ENCODE measurements at places on chromosomes 7 and 10. TPM values are rescaled to one million over a fixed set of nuclear protein-coding genes. Genes with fewer than 3 reads are reported as not detected.
A peak's percentile ranks its signal among the peaks of the same experiment; 100 is the strongest.

DNA sequence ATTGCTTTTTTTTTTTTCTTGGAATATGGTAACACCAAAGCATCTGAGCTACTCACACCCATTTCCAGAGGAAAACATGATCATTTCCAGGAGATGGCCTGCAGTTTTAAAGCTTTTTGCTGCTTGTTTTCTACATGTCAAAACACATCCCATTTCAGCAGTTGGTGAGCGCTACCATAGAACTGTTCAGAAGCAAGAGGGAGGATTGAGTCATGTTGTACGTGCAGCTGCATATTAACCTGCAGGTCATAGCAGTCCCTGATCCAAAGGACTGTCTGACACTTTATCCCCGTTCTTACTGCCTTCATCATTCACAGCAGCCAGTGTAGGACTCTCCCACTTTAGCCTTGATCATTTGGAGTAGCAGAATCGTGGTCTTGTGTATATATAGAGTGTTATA lies 124.6 kb downstream of the AUTS2 start:
- DNase-seq: peak; percentile 35

GRCh38 chr10:117537904-117538524 lies 4.5 kb upstream of the EMX2 start:
- no peak for DNase-seq

GRCh38 chr10:70592746-70593512 lies 9.6 kb downstream of the PRF1 start:
- no peak for DNase-seq

GRCh38 chr10:92727141-92727540 lies 37.4 kb downstream of the HHEX start:
- no peak for DNase-seq

- peak; percentile 20 for DNase-seq
These were observed 185.0 kb downstream of the PDE1C start for GRCh38 chr7:31885171-31885570.

GRCh38 chr7:11557627-11558026 lies 274.4 kb downstream of the THSD7A start:
- DNase-seq: no peak

Gene SYT15
- polyA plus RNA-seq: 4.7 TPM

Gene DDC
- polyA plus RNA-seq: 13.2 TPM

- peak; percentile 16 for DNase-seq
These were observed 49.8 kb upstream of the RAPGEF5 start for GRCh38 chr7:22406715-22407114.

Gene C10orf67
- 0.28 TPM for polyA plus RNA-seq

GRCh38 chr10:91879515-91880170 lies 29.6 kb downstream of the FGFBP3 start:
- peak; percentile 31 for DNase-seq

GRCh38 chr7:122881324-122881723 lies 4.9 kb downstream of the CADPS2 start:
- DNase-seq: no peak

GRCh38 chr7:27150568-27151340 lies 1.6 kb downstream of the HOXA3 start:
- DNase-seq: peak; percentile 92

Gene BTBD16
- polyA plus RNA-seq: not detected

GRCh38 chr7:36945612-36946400 lies 221.5 kb upstream of the AOAH start:
- DNase-seq: peak; percentile 72

GRCh38 chr7:10889266-10889898 lies 84.3 kb upstream of the PHF14 start:
- DNase-seq: peak; percentile 44

Gene CCDC146
- polyA plus RNA-seq: 6.7 TPM

DNA sequence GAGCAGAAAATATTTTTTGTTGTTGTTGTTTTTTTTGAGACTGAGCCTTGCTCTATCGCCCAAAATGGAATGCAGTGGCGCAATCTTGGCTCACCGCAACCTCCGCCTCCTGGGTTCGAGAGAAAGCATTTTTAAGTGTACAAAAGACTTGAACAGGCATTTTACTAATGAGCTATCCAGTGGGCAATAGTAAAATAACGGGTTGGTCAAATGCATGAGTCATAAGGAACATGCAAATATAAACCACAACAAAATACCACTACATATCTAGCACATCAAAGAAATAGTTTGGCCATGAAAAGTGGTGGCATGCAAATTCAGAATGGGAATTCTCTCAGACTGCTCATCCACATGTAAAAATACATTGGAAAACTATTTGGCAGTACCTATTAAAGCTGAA lies 71.7 kb upstream of the TMEM106B start:
- DNase-seq: no peak

Gene HSPA12A
- polyA plus RNA-seq: 10.8 TPM

- DNase-seq: peak; percentile 26
These were observed 5.2 kb downstream of the NMT2 start for GRCh38 chr10:15163253-15163828.

Gene ASCC1
- polyA plus RNA-seq: 33.0 TPM
